ENCODE measurements at places on chromosomes 4 and X.

DNA sequence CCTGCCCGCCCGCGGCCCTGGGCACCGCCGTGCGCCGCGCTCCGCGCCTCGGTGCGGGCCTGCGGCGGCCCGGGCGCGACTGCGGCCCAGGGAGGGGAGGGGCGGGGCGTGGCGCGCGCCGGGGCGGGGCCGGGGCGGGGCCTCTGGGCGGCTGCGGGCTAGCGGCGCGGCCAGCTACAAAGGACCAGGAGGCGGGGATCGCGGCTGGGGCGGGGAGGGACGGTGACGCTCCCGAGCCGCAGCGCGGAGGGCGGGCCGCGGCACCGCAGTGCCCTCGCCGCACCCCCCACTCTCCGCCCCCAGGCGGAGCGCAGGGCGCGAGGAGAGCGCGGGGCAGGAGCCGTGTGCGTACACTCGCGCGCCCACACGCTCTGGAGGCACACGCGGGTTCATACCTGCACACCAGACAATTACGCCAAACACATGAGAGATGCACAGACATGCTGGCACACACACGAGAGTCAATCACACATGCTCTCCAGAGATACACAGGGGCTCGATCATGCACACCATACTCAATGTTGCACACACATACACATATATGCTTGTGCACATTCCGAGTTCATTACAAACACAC, at the start of gene CRMP1:
CRMP1 (minus strand) TSS at position 83 of the 577 bp plus-strand sequence. CDS start 117 bp downstream, outside the sequence.
- DNase-seq, result no peak

- DNase-seq, result no peak
Observed at GRCh38 chr4:156503119-156503518, 468.5 kb downstream of the PDGFC start.

GRCh38 chr4:138565576-138565975, 323.4 kb upstream of the SLC7A11 start:
- DNase-seq, result no peak

DNA sequence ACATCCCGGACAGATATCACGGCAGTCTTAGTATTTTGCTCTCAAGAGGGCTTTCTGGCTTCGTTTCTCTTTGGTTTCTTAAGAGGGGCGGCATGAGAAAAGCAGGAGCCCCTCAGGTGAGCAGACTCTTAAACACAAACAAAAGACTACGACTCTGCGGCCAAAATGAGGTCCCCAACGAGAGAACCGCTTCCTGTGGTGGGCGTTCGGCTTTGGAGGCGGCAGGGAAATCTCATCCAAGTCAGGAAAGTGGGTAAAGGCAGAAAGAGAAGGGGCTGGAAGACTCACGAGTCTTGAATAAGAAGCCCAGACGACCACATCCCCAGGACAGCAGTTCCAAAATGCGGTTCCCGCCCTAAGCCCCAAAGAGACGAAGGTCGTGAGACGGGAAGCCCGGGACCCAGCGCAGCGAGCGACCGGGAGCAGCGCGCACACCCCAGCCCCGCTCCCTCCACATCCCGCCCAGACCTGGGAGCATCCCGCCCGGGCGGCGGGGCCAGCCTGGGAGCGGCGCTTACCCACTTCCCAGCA, 409 bp downstream of the UGDH start:
- DNase-seq, result no peak

GRCh38 chr4:108831291-108831690, 68.4 kb upstream of the ETNPPL start:
- DNase-seq, result no peak

DNA sequence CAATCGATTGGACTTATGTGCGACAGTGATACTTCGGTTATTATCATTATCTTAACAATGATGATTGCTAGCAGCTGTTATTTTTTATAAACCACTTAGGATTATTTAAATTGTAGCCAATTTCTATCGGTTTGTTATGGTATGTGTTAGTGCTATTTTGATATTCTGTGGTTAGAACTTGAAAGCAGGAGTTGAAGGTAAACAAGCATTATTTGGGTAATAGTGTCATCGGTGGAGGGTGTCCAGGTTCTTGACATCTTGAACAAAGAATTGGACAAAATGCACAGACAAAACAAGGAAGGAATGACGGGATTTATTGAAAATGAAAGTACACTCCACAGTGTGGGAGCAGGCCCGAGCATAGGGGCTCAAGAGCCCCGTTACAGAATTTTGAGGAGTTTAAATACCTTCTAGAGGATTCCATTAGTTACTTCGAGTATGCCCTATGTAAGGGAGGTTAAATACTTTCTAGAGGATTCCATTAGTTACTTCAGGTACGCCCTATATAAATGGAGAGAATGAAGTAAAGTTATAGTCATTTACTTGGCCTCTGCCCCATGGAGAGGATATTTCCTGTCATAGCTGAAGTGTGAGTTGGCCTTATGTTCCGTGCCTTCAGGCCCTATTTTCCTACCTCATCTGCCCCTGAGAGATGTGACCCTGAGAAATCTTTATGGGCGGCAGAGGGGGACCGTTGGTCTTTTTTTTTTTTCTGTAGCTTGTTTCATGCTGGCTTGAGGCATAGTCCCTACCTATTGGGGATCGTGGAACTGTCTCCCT, 13.1 kb downstream of the MOB1B start:
- no peak for DNase-seq

DNA sequence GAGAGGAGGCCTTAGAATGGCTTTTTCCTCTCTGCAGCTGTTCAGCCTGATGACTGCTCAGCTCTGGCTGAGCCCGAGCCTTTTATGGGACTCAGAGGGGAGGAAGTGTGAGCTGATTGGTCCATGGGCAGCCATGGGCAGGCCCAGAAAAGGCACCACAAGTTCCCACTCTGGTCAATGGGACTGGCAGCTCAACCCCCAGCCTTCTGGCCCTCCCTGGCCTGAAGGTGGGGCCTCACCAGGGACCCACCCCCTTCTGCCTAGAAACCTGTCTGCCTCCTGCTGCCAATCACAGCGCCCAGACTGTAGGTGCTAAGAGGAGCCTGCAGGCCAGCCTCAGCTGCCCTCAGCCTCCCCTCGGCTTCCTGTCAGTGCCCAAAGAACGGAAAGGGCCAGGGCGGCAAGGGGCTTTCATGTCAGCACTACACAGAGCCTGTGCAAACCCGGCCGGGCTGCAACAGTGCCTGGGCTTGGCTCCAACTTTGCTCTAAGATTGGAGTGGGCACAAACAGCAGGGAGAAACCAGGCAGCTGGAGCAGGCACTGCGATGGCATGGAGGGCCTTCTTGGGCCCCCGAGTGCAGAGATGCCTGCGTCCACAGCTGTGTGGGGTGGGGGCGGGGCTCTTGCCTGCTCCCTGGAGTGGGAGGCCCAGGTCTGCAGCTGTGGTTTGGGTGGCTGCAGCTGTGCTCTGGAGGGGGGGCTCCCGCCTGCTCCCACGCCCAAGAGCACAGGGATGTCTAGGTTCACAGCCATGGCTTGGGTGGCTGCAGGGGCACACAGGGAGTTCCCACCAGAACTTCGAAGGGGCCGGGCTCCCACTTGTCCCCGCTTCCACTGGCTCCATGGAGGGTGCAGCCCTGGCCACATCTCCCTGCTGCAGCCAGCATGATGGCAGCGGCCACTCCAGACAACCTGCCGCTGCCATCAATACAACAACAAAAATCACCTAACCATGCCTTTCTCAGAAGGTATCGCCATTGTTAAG, 92.6 kb downstream of the NXF2 start:
- no peak for DNase-seq

- DNase-seq, result no peak
Observed at GRCh38 chrX:105823092-105823455, 735 bp downstream of the NRK start.

DNA sequence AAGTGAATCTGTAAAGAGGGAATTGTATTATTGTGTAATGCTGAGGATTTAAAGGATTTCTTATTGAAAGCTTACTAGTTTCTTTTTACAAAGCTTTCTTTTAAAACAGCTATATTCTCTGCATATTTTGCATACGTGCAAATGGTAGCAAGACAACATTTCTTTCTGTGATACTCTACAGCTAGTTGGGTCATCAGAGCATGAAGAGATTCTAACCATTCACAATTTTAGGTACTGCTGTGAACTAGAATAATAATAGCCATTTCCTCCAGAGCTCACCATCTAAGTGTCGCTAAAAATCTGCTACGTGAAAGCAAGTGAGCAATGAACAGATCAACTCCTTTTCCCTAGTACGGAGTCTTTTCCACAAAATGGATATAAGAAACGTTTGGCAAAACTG, 37.3 kb downstream of the ARHGAP6 start:
- DNase-seq, result no peak

DNA sequence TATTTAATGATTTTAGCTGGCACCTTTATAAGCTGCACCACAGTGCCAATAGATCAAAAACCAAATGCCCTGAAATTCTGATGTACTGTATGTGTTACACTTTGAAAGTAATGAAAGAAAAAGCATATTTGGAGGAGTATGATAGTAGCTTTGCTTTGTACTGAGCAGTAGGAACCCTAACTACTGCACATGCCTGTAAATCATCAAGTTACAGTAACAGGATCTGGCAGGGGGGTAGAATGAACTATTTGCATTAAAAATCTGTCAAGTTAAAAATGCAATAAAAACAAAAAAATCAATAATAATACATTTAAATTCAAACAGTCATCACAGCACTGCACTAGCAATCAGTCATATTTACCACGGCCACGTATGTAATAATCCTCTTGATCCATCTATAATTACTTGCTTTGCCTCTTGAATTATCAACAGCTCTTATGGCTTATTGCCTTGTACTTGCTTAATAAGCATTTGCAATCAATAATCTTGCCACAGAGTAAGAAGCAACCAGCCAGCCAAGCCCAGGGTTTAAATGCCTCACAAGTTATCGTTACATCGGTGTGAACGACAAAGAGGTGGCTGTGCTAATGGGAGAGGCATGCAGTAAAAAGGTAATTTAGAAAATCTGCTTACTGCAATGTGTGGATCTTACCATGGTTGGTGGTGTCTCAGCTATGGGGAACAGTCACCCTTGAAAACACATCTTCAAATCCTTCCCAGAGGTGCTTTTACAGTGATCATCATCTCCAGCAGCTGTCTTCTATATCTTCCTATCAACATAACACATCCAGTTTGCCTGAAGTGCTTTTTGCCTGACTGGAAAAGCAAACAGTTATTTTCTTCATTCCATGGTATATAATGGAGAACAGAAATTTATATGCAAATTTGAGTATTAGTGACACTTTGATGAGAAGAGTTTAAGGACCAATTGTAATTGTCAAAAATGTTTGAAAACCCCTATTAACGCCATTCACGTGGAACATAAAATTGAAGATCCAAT, 1812.1 kb upstream of the ADGRL3 start:
- no peak for DNase-seq

DNA sequence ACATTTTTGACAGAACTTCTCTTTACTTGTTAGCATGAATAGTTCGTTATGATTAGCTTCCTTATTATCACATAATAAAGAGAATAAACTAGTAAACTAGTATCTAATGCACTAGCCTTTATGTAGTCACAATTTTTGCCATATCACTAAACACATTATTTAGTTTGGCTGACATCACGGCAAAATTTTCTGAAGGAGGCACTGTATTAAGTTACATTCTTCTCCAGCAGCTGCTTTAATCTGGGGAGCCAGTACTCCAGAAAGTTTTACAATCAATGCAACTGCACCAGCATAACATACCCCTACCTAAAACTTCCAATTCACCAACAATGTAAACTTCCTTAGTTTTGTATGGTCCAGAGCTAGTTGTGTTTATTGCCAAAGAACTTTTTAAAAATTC, 87.8 kb downstream of the FIP1L1 start:
- no peak for DNase-seq
